ENCODE measurements at places on chromosomes 2 and 18.

DNA sequence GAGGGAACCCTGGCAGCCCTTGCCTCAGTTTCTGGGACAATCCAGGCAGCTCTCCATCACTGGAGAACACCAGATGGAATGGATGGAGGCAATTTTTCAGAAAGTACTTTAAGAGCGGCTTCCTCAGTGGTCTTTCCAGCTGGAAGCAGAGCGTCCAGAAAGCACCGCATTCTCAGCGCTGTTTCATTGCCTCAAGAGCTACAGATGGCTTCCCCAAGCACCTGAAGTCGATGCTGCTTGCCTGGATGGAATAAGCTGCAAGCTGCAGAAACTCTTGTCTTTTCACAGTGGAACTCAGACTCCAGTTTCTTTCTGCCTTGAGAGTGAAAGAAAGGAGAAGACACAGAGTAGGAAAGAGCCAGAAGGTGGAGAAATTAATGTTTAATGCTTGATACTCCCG is 766.9 kb downstream of the TDRD15 start:
- no peak for DNase-seq

DNA sequence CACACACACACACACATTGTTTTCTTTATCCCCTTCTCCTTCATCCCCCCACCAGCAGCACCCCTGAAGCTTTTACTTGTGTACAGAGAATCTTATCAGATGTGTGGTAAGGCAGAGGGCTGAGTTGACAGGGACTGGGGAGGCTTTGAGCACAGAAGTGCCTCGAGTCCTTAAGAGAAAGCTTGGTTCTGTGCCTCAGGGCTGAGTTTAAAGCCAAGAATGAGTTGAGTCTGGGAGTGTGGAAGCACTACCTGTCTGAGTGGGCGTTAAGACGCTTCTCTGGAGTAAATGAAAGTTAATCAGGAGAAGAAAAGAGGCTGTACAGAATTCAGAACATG is 2.7 kb downstream of the ID2 start:
- no peak for DNase-seq

DNA sequence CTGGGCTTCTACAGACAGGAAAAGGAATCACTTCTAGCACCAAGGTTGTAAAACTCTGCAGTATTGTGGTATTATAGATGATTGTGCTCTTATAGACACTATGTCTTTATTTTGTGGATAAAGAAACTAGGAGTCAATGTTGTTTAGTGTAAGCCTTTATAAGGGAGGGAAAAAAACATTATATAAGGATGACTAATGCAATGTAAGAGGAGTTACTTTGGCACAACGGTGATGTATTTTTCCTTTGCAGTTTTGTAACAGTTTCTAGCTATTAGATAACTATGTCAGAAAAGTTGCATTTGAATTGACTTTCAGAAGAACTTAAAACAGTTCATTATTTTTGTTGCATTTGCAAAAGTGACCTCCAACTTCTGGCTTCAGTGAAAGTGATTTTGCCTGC is 545.4 kb downstream of the CCDC85A start:
- DNase-seq = no peak

DNA sequence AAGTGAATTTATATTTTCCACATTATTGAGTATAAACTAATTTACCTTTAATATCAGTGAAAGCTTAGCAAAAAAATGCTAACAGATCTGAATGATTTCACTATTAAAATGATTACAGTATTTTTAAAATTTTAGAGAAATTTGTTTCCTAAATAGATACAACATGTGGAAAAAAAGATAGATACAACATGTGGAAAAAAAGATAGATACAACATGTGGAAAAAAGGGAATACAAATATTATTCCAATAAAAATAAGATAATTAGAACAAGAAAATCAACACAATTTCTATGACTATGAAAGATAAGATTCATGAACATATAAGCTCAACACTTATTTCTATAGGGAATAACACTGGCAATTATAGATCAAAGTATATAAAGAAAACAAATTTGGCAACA is 865.9 kb upstream of the VRK2 start:
- DNase-seq = no peak

- no peak for DNase-seq
Measured at GRCh38 chr2:217418544-217418943, 558.7 kb upstream of the TNP1 start.

GRCh38 chr18:63016270-63016669 is 300.9 kb downstream of the PHLPP1 start:
- peak; percentile 35 for DNase-seq

GRCh38 chr2:186540941-186541340 is 48.9 kb upstream of the ITGAV start:
- no peak for DNase-seq

All from SHP77 (cell line).